ENCODE measurements at places on chromosomes 2 and 18. TPM values are rescaled to one million over a fixed set of nuclear protein-coding genes. Genes with fewer than 3 reads are reported as not detected.
A peak's percentile ranks its signal among the peaks of the same experiment; 100 is the strongest.

The RFX8 gene
- total RNA-seq = not detected

- DNase-seq = peak; percentile 50
These were observed 58.4 kb upstream of the GREB1L start for GRCh38 chr18:21183670-21184069.

DNA sequence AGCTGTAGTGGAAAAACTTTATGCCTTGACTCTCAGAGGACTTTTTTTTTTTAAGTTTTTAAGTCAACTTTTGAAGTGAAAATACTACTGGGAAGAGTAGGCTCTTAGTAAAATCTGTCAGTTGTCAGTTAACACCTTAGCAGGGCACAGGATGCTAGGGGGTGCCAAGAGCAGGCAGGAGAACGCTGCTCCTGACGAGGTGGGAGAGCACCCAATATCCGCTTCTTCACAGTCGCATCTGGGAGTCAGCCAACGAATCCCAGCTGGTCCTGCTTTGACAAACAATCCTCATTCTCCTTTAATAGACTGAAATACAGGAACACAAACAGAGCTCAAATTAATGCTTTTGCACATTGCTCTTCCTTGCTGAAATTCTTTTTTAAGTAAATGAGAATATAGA lies 709.5 kb upstream of the ACVR2A start:
- DNase-seq = no peak

DNA sequence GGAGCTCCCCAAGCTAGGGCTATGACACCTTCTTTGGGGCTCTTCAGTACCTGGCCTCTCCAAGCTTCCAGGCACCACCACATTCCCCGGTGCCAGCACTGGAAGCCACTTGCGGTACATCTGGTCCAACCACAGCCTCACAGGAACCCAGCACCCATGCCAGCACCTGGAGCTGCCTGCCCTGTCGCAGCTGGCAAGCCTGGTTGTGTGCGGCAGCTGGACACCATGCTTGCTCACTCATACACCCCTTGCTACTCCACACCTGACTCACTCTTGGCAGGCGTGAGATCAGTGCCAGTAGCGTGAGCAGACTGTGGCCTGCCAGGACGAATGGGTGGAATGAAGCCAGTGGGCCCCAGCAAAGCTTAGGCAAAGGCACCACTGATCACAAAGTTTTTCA lies 34.0 kb downstream of the LRRTM4 start:
- DNase-seq = no peak

DNA sequence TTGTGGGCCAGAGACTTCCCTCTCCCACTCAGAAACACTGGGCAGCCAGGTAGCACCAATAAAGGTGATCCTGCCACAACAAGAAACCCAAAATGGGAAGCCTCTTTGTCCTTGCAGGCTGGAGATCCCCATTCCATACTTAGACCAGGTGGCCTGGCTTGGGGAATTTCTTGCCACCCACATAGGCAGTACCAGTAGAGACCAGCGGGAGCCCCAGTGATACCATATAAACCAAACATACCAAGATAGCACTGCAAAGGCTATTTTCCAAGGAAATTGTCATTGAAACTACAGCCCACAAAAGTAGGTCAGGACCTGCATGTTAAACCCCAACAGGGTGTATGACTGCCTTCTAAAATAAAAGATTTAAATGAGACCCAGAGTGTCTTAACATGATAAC lies 171.6 kb downstream of the DIS3L2 start:
- DNase-seq = no peak

GRCh38 chr18:32469691-32470459 lies 807 bp downstream of the GAREM1 start:
- DNase-seq = peak; percentile 27

DNA sequence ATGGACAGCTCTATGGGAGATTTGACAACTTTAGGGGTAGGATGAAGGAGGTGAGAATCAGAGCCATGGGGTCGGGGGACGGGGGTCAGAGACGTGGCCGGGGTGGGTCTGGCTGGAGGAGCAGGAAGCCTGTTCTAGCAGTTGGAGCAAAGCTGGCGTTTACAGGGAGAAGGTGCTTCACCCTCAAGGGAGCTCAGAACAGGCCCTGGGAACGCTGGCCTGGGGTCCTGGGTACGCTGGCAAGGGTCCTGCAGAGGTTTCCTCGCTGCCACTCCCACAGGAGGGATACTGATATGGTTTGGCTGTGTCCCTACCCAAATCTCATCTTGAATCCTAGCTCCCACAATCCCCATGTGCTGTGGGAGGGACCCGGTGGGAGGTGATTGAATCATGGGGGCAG lies 205.0 kb upstream of the ARL4C start:
- DNase-seq = no peak
